ENCODE measurements at places on chromosomes 12 and 14.

DNA sequence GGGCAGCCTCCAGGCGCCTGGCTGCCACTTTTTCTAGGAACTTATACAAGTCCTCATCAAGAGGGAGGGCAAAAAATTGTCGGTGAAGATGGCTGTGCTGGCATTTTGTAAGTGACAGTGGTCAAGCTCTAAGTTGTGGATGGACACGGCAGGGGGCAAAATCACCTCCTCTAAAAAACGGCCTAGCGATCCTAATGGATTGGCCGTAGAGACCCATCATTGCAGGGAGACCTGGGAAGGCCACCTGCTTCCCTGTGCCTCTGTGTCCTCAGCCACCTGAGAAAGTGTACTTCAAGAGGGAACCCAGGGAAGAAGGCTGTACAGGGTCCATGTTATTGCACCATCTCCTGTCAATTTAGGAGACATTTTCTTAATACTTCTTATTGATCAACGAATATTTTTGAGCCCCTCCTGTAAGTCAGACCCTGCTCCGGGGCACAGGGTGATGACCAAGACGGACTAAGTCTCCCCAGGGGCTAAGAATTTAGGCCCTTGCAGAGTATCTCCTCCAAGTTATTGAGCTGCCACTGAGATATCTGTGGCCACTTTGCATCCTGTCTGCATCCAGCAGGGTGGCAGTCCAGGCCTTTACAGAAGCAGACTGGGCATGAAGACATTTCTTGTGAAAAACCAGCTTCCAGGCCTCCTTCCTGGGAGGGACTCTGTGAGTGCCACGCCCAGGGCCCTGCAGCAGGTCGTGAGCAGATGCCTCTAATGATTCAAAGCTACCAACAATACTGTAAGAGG lies 40.5 kb downstream of the PSMA6 start:
- DNase-seq = peak; percentile 30

DNA sequence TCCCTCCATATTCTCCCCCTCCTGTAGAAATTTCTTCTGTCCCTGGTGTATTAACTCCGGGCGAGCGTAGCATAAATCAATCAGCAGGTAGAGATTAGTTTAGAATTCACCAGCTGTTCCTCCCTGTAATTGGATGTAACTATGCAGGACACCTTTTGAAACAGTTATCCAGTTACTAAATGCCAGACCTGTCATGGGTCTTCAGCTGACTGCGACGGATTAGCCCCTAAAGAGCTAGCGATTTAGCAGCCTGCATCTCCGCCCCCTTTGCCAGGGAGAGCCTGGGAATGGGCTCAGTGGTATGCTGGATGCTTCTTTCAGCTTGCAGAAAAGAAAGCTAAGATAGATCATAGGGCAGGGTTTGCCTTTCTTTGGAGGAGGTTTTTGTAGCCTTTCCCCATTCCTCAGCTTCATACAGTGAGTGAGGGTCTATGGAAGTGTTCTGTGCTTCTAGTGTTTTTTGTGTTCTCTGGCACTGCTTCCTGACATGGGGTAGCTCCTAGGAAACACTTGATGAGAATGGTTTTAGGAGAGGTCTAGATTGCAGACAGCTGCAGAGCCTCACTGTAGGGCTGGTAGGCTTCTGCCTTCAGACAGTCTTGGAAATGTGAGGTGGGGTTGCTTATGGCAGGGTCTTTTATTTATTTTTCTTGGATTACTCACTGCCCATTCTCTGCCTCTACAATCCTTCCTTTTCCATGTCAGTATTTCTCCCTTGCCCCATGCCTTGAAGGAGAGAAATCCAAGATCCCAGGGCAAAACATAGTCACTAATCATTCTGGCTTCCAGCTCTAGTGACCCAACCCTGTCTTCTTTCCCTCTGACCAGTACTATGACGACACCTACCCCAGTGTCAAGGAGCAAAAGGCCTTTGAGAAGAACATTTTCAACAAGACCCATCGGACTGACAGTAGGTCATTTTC lies 16.7 kb downstream of the COPZ1 start:
- DNase-seq = no peak

- DNase-seq = no peak
Observed at GRCh38 chr12:50458606-50459005, 46.2 kb upstream of the DIP2B start.

GRCh38 chr12:58225203-58225877 lies 284.0 kb downstream of the ATP23 start:
- DNase-seq = no peak

DNA sequence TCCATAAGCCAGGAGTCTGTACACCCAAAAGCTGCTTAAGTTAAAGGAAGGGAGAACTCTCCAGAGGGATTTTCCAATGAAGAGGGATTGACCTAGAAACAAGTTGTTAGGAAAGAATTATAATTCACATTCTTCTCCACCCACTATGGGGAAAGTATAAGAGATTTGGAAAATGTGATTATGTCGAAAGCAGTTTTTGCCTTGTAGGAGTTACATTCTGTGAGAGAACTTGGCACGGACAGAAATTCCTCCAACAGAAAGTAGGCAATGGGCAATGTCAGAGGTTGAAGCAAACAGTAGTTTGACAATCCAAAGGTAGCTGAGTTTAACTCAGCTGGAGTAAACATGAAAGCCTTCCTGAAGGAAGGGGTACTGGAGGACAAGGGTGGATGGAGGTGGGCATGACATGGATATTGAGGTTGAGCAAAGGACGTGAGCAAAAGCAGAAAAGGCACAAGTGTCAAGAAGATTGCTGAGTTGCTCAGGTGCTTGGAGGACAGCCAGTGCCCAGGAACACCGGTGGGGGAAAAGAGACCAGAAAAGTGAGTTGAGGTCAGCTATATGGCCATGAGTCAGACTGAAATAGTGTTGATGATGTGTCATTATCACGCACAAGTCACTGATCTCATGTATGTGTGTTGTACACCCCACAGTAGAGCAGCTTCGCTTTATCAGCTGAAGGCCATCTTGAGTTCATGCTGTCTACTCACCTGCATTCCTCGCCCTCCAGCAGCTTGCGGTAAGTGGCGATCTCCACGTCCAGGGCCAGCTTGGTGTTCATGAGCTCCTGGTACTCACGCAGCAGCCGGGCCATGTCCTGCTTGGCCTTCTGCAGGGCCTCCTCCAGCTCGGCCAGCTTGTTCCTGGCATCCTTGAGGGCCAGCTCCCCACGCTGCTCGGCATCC lies 4.0 kb downstream of the KRT5 start:
- no peak for DNase-seq

GRCh38 chr12:95198914-95199313 lies 18.4 kb downstream of the FGD6 start:
- DNase-seq = no peak

DNA sequence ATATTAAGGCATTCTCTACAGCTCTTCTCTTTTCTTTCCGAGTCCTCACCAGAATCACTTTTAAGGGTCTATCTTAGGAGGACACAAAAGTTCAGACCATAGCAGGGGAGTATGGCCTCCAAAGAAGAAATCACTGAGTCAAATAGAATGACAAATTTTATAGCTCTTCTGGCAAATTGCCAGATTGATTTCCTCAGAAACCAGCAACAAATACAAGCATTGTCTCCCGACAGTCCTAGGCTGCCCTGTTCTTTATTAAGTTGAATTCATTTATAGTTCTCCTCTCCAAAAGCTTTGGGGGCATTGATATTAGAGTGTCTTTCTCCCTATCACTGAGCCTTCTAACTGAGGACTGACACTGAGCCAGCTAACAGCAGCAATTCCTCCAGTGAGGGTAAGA lies 156.4 kb upstream of the FRMD6 start:
- DNase-seq = no peak

- DNase-seq = no peak
Observed at GRCh38 chr12:113903381-113903863, 62.7 kb downstream of the RBM19 start.

DNA sequence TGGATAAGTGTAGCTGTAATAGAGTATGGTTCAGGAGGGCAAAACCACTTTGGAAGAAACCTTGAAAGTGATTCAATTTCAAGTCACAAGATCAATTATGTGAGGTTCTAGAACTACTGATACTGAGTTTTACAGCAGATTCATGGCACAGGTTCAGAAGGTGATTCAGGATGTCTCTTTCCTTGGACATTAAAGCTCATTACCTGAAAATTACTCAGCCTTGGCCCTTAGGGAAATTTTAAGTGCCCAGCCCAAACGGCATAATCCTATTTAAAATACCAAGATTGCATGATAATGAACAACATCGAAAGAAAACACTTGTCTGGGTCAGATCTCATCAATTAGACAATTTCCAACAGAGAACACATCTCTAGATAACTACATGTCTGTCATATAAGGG lies 70.2 kb upstream of the SLC38A2 start:
- no peak for DNase-seq

All from activated CD4-positive, alpha-beta T cell treated with anti-CD3 and anti-CD28 coated beads for 4 hours (primary cell).